Panc1 (cell line): ENCODE measurements at places on chromosomes 5 and 9. TPM values are rescaled to one million over a fixed set of nuclear protein-coding genes. Genes with fewer than 3 reads are reported as not detected.

The CTXN3 gene
- not detected for total RNA-seq

GRCh38 chr5:136309932-136310598, 55.3 kb downstream of the TRPC7 start:
- no peak for DNase-seq

GRCh38 chr9:16725066-16725465, 145.4 kb downstream of the BNC2 start:
- DNase-seq, result no peak

- DNase-seq, result no peak
Measured at GRCh38 chr9:93216073-93216365, 32.1 kb downstream of the WNK2 start.

GRCh38 chr5:135183464-135183863, 149.4 kb upstream of the PITX1 start:
- DNase-seq, result no peak
